Colonic mucosa (tissue), 4 donors: ENCODE measurements at places on chromosomes 16 and 17.

- peak; percentile 81 for DNase-seq
Observed at GRCh38 chr16:28845293-28845692, 855 bp downstream of the TUFM start.

GRCh38 chr16:80527297-80527696 lies 13.5 kb upstream of the DYNLRB2 start:
- DNase-seq: peak; percentile 25

- no peak for DNase-seq
Observed at GRCh38 chr17:2138318-2138717, 83.4 kb downstream of the HIC1 start.

DNA sequence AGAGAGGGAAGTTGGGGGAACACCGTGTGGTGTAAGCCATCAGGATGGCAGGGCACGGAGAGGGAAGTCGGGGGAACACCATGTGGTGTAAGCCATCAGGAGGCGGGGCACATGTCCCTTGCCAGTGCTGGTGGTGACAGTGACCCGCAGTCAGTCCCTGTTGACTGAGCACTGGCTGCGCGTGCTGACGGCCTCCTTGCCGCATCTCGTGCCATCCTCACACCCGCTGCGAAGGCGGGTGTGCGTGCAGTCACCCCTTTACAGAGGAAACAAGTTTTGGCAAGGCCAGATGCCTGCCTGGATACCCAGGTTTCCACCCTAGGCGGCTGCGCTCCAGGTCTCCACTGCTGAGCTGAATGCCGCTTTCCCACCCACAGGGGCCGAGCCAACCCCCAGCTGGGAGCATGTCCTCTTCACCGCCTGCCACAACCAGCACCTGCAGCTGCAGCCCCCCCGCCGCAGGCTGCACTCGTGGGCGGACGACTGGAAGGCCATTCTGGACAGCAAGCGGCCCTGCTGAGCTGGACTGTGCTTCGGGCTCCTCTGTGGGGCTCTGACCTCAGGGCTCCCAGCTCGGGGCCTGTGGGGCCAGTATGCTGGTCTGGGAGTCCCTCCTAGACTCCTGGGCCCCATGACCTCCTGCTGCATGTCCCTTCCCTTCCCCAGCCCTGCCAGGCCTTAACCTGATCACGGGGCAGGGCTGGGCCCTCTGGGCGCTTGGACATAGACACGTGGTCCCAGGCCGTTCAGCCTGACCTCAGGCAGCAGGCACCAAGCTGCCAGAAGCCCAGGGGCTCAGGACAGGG lies 43.5 kb downstream of the NT5M start:
- no peak for DNase-seq

- DNase-seq: no peak
Observed at GRCh38 chr16:14024283-14024682, 46.8 kb upstream of the MRTFB start.

DNA sequence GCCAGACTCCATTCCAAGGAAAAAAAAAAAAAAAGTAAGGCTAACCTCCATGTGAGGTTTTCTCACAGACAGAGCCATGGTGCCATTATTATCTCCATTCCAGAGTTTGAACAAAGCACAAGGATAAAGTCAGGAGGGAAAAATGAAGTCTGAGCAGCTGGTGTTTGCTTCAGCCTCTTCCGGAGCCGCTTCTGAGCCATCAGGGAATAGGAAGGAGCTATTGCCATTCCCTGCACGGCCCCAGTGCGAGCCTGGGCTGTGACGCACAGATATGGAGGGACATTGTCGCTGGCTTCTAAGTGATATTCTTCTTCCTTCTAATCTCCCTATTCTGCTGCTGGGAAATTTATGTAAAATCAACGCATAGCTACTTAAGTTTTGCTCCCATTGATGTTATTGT lies 69.5 kb upstream of the PIRT start:
- no peak for DNase-seq

DNA sequence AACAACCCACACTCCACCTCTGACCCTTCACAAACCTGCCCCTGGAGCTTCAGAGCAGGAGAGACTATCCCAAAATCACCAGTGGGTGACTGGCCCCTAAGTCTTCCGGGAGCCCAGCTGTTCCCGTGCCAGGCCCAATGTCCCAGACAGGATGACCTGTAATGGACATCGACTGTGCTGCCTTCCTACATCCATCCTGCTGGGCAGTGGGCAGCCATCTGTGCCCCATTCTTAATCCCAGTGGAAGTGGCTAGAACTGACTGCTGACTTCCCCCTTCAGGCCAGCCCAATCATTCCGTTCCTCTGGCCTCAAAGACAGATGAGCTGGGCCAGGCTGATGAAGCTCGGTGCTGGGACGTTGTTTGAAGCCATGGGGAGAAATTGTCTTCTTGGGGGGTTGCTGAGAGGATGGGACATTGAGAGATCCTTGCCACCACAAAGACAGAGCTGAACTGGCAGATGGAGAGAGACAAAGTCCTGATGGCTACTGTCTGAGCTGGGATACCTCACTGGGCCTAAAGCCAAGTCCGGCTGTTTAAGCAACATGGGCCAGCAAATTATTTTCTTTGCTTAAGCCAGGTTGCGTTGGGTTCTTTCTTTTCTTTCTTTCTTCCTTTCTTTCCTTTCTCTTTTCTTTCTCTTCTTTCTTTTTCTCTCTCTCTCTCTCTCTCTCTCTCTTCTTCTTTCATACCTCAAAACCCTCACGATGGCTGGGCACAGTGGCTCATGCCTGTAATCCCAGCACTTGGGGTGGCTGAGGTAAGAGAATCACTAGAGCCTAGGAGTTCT lies 17.9 kb upstream of the ALOX15B start:
- no peak for DNase-seq

DNA sequence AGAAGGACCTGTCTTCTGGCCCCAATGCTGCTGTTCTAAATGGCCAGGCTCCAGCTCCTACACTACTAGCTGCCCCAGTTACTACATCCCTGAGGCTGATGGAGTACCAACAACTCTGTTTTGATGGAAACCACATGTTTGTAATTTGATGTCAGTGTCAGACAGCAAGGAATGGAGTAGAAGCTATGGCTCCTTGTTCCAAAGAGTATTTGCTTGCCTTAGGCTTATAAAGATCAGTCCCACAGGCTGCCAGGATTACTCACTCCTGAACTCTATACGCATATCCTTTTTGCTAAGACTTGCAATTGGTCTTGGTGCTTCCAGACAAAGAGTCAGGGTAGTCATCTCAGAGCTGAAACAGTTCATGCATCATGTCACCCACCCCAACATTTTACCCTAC lies 139.6 kb downstream of the HS3ST3A1 start:
- no peak for DNase-seq

- no peak for DNase-seq
Observed at GRCh38 chr17:47778184-47778635, 43.4 kb downstream of the OSBPL7 start.

DNA sequence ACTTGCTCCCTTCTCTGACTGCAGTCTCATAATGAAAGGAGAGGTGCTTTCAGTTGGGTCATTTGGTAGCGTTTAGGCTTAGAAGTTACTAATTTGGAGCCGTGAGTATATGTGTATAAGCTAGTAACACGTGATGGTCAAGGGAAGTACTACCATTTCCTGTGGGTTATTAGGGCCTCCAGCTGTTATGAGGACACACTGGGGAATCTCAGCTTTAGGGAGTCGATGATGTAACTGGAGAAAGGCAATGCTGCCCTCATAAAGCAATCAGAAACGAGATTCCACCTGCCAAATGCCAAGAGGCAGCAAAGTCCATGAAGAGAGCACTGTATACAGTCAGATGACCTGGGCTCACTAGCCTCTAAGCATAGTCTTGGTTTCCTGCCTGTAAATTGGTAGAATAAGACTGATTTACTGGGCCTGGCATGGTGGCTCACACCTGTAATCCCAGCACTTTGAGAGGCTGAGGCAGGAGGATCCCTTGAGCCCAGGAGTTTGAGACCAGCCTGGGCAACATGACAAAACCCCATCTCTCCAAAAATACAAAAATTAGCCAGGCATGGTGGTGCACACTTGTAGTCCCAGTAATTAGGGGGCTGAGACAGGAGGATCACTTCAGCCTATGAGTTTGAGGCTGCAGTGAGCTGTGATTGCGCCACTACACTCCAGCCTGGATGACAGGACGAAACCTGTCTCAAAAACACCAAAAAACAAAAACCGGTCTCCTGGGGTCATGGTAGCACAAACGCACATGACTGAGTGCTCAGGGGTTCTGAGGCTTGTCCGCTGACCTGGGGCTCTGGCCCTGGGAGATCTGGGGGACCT lies 53.0 kb downstream of the SF3B3 start:
- peak; percentile 31 for DNase-seq

DNA sequence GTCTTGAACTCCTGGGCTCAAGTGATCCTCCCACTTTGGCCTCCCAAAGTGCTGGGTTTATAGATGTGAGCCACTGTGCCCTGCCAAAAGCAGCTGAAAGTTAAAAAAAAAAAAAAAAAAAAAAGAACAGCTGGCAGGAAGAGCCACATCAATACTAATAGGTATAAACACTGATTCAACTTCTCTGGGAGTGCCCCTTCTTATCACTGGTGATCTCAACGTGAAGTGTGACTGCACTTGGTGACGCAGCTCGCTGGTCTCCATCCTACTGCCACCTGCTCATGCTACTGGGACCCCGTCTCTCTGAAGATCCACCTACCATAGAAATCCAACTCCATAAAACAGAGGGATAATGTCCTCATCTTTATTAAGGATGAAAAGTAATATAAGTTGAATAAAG lies 40.8 kb downstream of the RNF157 start:
- DNase-seq: no peak
